Activated naive CD4-positive, alpha-beta T cell (primary cell): ENCODE measurements at places on chromosomes 3 and 15.

- no peak for DNase-seq
Measured at GRCh38 chr3:126034481-126035361, 49.2 kb downstream of the SLC41A3 start.

DNA sequence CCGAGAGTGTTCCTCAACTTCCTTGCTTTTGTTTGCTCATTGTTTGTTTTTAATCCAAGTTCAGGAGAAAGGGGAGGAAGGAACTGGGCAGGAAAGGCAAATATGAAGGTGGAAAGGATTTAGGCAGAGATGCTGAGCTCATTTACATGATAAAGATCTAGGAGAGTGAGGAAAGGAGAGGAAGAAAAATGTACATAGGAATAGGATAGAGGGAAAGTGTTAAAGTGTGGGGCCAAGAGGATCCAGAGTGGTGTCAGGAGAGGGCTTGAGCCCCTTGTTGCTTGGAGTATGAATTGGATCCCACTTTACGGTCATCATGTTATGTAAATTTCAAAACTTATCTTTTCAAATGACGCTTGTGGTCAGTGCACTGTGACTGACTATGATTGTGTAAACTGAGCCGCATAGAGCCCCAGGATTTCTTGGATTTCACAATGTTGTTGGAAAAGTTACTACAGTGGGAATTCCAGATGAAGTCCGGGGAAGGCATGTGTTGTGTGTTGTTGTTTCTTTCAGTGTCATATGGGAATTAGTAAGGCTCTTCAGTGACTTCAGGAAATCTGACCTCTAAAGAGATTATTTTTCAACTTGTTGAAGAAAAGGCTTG is 15.0 kb upstream of the PLD1 start:
- DNase-seq = no peak

DNA sequence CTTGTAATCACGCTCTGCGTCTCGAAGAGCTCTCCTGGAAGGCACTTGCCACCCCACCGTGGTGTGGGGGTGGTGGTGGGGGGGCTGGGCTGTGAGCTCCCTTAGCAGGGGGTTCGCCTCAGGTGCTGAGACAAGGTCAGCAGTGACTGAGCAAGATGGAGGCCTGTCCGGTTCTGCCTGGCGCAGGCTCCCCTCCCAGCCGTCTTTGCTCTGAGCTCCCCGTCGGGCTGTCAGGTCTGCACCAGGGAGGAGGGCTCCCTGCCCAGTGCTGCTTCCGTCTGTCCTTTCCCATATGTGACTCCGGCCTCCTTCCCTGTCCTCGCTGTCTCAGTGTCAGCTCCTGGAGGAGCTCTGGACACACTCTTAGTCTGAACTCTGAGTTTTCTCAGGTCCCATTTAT is 80.0 kb downstream of the PLXNA1 start:
- no peak for DNase-seq

GRCh38 chr3:17749281-17749680 is 6.8 kb upstream of the TBC1D5 start:
- no peak for DNase-seq

DNA sequence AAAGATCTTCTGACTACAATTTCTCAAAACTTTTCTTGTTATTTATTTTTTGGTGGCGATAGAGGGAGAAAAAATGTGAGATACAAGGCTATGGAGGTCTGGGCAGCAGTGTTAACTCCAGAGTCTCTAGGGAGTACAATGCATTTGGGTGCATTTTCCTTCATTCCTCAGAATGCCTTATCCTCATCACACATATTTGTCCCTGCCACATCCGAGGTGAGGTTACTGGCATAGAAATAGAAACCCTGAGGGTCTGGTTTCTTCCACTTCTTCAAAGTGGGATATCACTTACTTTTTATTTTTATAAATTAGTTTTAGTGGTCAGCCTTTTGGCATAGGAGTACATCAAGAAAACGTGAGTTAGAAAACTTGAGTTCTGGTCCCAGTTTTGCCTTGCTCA is 150.4 kb downstream of the TIGIT start:
- no peak for DNase-seq

GRCh38 chr3:31903686-31904431 is 77.2 kb downstream of the OSBPL10 start:
- DNase-seq = no peak

GRCh38 chr3:106114848-106115247 is 246.0 kb upstream of the CBLB start:
- DNase-seq = no peak

GRCh38 chr3:82509106-82509842 is 747.8 kb upstream of the GBE1 start:
- DNase-seq = no peak

DNA sequence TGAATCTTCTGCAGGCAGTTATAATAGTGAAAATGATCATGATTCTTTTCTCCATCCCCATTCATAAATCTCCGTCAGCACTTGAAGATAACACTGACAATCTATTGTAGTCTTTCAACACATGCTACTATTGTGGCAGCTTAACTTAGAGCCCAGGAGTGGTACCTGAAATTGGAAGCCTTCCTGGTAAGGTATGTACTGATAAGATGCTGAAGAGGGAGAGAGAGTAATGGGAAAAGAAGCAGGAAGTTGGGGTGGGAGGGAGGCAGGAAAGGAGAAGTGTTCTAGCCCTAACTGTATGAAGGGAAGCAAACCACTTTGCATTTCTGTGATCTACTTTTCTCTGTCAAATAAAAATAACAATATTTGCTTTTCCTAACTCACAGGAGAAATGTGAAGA is 197.4 kb upstream of the RORA start:
- no peak for DNase-seq

- DNase-seq = no peak
Measured at GRCh38 chr3:90261481-90262433, 1154.3 kb downstream of the EPHA3 start.

- DNase-seq = no peak
Measured at GRCh38 chr3:33111581-33111980, 2.2 kb upstream of the CRTAP start.

DNA sequence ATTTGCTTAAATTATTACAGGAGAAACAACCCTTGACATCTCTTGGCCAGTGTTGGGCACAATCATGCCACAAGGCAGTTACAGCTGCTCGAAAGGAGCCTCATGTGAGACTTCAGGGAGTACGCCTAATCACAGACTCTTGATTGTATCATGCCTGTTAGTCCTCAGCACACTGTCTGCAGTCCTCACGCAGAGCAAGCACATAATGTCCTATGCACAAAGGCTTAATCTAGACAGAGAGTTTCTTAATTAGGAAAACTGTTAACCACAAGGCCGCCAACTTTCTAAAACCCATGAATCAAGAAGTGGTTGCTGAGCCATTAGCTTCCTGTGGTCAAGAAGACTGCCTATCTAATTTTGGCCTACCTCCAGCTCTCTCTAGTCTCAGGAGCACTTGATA is 172.0 kb downstream of the UNC13C start:
- DNase-seq = no peak

DNA sequence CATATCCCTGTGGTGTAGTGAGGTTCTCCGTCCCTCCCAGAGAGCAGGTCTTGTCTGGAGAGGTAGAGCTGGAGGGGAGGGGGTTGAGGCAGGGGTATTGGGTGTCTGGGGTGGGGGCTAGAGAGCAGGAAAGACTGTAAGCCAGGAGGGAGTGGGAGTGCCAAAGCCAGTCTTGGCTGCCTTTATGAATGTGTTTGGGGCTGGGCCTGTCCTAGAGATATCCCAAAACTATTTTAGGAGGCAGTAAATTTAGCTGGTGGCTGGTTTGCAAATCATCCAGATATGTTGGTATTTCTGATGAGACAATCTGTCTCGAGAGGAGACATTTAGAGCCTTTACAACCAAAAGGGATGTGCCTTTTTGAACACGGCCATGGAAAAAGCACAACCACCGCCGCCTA is 166.6 kb downstream of the TLE3 start:
- no peak for DNase-seq

- DNase-seq = no peak
Measured at GRCh38 chr15:78985859-78986475, 41.1 kb upstream of the CTSH start.

- DNase-seq = no peak
Measured at GRCh38 chr3:159852821-159853505, 135.7 kb upstream of the IL12A start.

- no peak for DNase-seq
Measured at GRCh38 chr15:99455789-99456160, 110.0 kb upstream of the MEF2A start.

DNA sequence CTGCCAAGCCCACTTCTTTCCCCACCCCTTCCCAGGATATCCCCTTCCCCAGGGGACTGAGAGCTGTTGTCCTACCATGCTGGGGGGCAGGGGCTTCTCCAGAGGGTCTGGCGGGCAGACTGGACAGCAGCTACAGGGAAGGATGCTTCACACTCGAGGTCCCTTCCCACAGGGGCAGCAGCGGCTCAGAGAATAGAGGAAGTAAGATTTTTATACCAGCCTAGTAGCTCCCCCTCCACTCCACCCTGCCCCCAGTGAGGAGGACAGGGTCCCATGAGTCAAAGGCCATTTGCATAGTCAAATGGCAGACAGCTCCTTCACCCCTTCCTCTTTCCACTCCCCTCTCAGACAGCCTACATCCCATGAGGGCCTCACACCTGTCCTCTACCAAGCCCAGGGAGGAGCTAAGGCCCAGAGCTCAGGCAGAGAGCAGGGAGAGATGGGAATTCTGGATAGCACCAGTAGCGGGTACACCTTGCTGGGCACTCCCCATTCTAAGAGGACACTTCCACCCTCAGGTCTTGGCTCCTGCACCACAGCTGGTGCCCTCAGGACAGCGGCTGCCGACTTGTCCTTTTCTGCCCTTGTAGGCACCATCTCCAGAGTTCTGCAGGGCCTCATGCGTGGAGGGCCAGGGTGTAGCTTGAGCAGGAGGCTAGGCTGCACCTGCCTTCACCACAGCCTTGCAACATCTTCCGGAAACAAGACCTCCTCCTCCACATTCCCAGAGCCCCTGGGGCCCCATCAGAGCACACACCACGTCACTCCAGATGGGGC is at the start of gene TLR9:
TSS of gene TLR9 (minus strand) at position 194 of the 777 bp plus-strand sequence. CDS start at position 78, 116 bp downstream.
- DNase-seq = no peak
